NCI-H1092 (cell line): ENCODE measurements at places on chromosomes 6 and 20.

GRCh38 chr20:41068806-41069205, 40.2 kb downstream of the TOP1 start:
- DNase-seq, result no peak

DNA sequence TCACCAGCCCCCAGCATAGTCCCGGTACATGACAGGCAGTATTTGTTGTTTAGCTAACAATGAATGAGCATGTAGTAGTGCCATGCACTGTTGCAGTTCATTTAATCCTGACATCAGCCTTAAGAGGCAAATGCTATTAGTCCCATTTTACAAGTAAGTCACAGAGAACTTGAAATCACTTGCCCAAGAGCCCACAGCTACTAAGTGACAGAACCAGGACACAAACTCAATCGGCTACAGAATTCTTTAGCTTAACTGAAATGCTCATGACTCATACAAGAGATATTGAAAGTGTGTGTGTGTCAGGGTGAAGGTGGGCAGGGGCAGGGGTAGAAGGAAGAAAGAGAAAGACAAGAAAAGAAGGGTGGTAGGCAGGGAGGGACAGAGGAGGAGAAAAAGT, 52.7 kb downstream of the UNC5CL start:
- DNase-seq, result no peak

DNA sequence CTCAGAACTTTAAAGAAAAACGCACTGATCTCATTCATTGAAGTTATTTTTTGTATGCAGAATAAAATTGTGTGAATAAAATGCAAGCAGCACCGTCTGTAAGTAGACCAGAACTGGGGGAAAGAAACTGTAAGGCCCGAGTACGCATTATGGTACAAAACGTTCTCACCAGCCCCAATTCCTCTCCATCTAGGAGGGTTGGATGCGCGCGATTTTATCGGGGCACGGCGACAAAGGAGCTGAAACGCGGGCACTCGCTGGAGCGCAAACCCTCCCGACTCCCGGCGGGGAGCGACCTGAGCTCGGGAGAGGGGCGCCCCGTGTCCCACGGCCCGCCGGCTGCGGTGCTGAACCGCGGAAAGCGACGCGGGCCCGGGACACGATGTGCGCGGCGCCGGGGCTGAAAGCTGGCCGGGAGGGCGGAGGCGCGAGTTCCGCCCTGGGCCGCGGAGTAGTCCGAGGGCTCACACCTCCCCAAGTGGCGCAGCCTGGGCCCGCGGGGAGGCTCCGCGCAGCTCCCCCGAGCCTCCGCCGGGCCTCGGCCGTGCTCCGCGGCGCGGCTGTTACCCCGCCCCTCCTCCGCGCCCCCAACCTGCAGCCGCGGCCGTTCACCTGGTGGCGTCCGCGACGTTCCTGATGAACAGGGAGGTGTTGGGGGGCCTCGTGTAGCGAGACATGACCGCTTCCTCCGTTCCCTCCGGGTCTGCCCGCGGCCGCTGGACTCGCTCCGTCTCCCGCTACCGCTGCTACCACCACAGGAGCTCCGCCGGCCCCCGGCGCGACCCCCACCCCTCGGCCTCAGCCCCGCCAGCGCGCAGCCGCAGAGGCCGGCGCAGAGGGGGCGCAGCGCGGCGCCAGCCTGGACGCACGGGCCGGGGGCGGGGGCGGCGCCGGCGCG, at the start of gene SRSF12:
SRSF12 (minus strand) TSS at position 861 of the 898 bp plus-strand sequence; CDS start at position 677, 184 bp downstream.
- DNase-seq, result peak; percentile 37

DNA sequence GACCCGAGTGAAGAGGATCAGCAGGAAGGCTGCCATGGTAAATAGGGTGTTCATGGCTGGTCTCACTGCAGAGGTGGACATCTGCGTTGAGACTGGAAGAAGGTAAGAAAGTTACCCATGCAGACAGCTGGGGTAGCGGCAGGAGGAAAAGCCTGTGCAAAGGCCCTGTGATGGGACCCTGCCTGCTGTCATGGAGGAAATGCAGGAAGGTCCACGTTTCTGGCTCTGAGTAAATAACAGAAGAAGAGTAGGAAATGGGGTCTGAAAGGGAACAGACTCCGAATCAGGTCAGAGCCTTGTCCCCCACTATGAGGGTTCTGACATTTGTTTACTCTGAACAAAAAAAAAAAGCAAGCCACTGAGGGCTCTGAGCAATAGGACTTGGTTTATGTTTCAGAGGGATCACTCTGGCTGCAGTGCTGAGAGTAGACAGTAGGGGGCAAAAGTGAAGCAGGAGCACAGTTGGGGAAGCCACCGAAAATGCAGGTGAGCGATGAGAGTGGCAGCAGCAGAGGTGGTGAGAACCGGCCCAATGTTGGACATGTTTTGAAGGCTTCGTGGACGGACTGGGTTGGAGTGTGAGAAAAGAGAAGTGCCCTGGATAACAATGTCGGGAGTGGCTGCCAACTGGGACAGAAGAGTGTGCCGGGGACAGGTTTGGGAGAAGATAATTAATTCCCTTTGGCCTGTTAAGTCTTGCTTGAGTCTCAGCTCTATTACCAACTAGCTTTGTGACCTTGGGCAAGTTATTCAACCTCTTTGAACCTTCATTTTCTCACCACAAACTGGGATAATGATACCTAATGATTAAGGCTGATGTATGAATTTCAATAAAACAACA, 57.9 kb upstream of the MAP7 start:
- DNase-seq, result no peak

DNA sequence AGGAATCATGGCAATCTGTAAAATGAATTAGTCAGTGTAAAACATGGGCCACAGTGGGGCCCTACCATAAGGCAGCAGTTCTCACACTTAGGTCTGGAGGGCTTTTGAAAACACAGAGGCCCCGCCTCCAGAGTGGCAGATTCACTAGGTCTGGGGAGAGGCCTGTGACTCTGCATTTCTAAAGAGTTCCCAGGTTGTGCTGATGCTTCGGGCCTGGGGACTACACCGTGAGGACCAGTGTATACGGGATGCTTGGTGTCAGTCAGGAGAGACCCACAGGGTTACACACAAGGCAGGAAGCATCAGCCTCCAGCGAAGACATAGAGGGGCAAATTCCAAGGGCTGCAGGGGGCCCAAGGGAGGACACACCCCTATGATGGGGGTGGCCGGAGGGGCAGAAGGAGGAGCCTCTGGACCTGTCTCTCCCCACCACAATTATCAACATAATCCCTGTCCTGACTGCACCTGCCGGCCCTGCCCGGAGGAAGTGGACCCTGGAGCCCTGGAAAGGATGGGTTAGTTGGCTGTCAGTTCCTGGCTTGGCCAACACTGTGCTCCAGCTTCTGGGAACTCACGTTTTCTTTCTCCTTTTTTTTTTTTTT, 46.7 kb downstream of the FGD2 start:
- DNase-seq, result no peak

- no peak for DNase-seq
These were observed 3.7 kb downstream of the AGPAT4 start for GRCh38 chr6:161270116-161270515.

DNA sequence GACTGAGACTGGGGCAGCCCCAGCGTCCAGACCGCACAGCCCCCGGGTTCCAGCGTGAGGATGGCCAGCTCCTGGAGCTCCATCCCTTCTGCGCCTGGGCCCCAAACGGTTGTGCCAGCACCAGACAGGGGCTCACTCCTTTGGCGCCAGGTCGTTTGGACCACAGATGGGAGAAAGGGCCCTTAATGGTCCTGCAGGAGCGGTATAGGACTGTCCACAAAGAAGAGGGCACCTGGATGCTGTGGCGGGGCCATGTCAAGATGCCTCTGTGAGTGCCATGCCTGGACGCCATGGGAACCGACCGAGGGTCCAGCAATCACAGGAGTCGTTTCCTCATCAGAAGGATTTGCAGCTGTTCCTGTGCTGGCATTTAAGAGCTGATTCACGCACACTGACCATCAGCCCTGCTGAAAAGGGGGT, 82.7 kb downstream of the DLL1 start:
- DNase-seq, result no peak

DNA sequence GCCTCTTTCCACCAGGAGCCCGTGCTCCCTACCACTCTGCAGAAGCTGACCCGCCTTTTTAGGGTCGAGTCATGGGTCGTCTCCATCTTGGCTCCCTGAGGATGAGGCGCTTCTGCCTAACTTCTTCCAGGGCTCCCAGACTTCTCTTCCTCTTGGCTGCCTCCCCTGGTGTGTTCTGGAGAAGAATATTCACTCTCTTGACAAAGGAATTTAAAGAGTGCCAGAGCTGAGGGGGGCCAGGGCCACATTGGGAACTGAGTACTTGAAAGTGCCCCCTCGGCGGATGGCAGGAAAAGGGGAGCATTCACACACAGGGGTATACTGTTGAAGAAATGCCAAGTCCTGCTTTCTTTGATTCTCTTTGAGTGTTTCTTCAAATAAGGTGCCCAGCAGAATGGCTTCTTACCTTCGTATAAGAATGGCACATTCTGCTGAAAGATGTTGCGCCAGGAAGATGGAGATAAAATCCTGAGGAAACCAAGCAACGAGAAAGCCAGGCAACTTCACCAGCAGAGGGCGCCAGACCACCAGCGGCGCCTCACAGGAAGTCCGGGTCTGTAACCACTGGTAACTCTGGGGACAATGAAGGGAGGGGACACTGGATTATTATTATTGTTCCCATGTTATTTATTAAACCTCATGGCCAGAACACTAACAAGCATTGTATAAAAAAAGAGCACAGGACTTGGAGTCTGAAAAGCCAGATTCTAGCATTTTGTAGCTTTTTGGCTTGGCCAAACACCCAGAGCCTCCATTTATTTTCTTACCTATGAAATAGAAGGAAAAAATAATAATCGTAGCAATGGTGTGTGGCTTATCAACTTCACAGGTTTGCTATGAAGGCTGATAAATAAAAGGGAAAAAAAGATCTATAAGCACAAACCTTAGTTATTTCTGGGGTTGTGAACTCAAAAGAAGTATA, 176.7 kb downstream of the HACE1 start:
- DNase-seq, result peak; percentile 16

DNA sequence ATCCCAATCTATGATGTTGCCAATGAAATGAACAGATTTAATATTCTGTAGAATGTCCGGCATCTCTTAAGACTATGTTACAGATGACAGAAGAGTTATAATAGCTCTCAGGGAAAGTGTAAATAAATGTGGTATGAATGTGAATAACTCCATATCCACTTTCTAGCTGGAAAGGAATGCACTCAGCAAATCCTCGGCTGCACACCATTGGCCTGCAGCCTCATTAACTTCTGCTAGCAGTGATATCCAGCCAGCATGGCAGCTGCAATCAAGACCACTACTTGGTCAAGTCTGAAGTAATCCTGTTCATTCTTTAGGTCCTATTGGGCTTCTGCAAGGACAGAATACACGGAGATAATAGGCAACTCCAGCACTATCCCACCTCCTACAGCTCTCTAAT, 17.3 kb upstream of the MICA start:
- no peak for DNase-seq

DNA sequence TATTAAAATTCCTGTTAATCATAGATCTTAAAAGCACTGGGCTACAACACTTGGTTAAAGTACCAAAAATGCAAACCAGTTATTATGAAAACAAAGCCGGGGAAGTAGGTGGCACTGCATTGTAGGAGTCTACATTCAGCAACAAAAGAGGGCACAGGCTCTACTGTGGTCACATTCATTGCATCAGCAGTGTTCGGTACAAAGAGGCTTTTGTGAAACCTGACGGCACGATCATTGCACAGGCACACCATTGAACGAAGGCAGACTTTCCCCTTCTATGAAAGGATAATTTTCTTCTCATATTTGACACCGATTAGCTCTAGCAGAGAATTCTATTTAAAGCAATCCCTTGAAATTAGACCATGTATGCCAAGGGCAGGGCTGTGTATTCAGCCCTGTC, 44.6 kb upstream of the AGPAT4 start:
- no peak for DNase-seq

GRCh38 chr6:42338744-42339222, 112.9 kb downstream of the TRERF1 start:
- no peak for DNase-seq

DNA sequence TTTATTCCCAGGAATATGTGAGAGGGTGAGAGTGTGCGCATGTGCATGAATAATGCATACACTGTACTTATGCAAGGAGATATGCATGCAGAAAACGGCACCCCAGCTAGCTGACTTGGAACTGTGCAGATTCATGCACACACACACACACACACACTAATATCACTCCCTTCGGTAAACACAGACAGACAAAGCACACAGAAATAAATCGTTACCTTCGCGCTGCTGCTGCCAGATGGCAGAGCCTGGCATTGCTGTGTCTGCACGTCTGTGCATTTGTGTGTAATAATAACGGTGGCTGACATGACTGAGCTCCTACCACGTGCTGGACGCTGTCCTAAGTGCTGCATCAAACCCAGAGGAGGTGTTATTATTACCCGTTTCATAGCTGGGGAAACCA, 36.8 kb downstream of the PREX1 start:
- DNase-seq, result peak; percentile 71

- peak; percentile 14 for DNase-seq
These were observed at the start of gene NPEPL1 for GRCh38 chr20:58692579-58693225. Gene NPEPL1 (plus strand): TSS chr20:58692800. CDS start chr20:58692901, 101 bp downstream.

- DNase-seq, result peak; percentile 60
These were observed 146.8 kb downstream of the SH3BGRL2 start for GRCh38 chr6:79777713-79778579.

- DNase-seq, result no peak
These were observed 33.4 kb downstream of the RWDD2A start for GRCh38 chr6:83226517-83226916.

- DNase-seq, result no peak
These were observed 436.5 kb downstream of the DHX35 start for GRCh38 chr20:39398656-39399055.

DNA sequence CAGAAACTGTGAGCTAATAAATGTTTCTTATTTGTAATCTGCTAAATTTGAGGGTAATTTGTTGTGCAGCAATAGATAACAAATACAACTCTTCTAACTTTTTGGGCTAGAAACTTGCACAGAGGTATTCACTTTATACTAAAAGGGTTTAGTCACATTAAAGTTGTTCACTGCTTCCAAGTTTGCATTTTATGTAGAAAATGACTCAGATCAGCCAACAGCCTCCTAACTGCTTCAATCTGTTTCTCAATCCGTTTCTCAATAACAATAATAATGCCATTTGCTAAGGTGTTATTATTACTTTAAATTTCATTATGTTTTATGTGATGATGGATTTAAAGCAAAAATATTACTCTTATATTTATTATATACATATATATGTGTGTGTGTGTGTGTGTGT, 213.9 kb downstream of the CENPW start:
- no peak for DNase-seq
